GM03348 (cell line): ENCODE measurements at places on chromosomes 1 and 21.
A peak's percentile ranks its signal among the peaks of the same experiment; 100 is the strongest.

DNA sequence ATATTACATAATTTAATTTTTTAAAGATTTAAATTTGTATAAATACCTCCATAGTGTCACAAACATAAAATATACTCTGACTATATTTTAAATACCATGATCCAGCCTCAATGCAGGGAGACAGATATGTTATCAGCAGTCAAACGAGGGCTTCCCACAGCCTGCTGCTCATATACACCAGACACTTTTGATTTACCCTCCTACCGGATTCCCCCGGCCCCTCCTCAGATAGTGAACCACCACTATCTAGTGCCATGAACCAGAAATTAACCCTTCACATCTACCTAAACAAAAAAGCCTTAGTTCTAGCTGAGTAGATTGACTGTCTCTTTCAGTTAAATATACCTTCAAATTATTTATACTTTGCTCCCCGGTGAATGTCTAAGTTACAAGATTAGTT is 52.4 kb upstream of the C1orf53 start:
- DNase-seq: no peak

DNA sequence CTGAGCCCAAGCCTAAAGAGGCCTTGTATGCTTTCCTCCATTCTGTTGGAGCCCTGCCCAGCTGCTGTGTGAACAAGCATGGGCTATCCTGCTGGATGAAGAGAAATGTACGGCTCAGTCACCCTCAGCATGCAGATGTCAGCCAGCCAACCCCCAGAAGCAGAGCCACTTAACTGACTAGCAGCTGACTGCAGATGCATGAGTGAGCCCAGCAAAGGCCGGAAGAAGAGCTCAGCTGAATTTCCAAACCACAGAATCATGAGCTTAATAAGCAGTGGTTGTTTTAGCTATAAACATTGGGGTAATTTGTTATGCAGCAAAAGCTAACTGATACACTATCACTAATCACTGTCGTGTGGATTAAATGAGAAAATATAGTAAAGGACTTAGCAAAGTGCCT is 39.0 kb downstream of the FOXO6 start:
- DNase-seq: no peak

- no peak for DNase-seq
These were observed 777.8 kb upstream of the BRINP3 start for GRCh38 chr1:191255354-191256054.

GRCh38 chr1:30616759-30617158 is 106.6 kb downstream of the MATN1 start:
- no peak for DNase-seq

DNA sequence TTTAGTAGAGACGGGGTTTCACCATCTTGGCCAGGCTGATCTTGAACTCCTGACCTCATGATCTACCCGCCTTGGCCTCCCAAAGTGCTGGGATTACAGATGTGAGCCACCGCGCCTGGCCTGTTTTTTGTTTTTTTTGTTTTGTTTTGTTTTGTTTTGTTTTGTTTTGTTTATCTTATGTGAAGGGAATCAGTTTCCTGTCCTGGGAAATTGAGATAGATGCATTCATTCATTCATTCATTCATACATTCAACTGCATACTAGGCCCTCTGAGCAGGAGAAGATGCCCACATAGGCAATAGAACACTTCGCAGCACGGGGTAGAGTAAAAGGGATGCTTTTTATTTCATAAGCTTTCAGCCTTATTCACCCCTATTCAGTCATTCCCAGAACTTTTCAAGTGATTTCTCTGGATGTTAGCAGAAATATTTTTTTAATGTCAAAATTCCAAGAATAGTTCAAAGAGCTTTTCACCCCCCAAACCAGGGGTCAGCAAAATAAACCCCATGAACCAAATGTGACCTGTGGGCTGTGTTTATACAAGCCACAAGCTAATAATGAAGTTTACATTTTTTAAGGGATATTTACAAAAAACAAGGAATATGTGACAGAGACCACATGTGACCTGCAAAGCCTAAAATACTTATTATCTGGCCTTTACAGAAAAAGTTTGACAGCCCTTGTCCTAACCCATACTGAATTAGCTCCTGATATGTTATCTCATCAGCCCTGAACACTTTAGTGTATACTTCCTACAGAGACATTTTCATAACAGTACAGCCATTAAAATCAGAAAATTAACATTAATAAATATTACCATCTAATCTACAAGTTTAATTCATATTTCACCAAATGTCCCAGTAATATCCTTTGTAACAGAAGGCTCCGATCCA is 127.1 kb downstream of the MAST2 start:
- DNase-seq: no peak

DNA sequence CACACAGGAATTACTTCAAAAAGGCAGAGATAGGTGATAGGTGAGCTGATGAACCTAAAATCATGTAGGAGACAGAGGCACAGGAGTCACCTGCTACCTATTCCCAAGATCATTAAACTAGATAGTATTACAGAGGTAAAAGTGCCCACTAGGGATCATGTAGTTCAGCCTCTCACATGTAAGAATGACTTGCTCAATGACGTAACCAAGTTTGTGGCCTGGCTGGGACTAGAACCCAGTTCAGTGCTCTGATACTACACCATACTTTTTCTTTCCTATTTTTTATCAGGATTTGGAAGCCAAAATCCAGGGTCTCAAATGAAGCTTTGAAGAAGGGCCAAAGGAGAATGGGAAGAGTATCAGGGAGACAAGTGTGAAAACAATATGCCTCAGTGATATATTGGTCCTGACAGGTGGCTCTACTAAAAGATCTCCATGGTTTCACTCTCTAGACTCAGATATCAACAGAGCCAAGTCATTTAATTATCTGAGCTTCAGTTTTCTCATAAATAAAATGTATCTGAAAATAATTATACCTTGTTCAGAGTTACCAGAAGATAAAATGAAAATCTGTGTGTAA is 87.3 kb upstream of the SLFNL1 start:
- DNase-seq: peak; percentile 11

- no peak for DNase-seq
These were observed 258.3 kb upstream of the SGIP1 start for GRCh38 chr1:66275601-66276023.

DNA sequence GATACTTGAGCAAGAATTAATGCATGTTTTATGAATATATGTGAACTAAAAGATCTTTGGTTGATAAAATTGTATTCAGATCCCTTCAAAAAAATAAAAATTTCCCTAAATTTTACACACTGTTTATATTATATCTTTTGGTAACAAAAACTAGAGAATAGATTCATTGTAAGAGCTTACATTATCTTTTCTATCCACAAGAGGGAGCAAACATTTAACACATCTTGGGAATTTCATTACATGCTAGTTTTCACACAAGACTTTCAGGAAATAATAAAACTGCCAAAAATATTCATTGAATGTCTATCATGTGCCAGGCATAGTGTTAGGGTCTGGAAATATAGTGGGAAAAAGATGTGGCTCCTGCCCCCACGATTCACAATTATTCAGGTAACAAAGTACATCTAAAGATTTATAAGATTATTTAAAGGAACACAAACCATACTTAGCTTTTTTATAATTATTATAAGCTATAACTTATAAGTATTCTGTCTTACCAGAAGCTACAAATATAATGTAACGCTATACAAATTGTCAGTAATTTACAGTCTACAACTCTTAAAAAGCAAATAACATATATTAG is 30.6 kb downstream of the FAF1 start:
- peak; percentile 61 for DNase-seq

- no peak for DNase-seq
These were observed 13.0 kb upstream of the ACBD6 start for GRCh38 chr1:180515364-180515763.

DNA sequence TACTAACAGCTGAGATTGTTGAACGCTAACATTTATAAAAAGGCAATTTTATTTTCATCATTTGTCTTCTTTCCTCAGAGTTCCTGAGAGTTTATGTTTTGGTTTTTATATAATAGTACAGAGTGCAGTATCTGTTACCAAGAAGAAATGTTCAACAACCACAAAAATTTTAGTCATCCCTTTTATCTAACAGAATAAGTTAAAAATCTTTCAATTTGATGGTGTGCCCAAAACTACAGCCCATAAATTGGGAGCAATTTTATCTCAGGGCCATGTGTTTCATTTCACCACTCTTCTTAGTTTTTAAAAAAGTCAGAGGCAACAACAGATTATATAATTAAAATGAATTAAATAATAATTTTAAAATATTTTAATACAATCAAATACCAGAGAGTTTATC is 37.1 kb downstream of the NEXN start:
- DNase-seq: peak; percentile 70

GRCh38 chr1:226305184-226305583 is 3.8 kb downstream of the LIN9 start:
- DNase-seq: no peak

DNA sequence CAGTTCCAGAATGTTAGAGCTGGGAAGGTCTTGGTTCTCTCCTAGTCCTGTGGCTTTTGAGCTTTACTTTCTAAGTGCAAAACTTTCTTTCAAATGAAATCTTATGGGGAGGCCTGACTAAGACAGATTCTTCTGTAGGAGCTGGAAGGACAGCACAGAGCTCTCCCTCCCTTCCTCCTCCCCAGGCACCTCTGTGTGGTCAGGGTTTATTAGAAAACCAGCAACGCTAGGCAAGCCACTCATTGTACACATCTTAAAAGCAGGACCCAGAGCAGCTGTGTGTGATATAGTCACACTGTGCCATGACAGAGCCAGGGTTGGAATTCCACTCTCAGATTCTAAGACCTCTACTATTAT is 241.1 kb upstream of the RAB4A start:
- DNase-seq: no peak

DNA sequence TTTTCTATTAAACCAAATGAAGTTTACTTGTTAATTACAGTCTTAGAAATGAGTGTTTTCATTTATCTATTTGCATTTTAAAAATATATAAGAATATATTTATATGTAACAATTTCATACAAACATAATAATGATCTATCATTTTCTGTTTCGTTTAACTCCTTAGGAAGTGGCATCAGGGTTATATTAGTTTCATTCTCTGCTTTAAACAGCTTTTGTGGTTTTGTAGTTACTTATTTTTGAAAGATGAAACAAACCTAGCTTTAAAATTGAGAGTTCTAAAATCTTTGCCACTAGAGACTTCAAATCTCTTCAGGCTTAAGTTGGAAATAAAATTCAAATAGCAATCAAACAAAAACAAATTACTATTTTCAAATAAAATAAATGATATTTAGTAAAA is 2110.6 kb downstream of the MRPL39 start:
- DNase-seq: no peak

GRCh38 chr1:210364479-210364878 is 35.8 kb downstream of the HHAT start:
- DNase-seq: no peak

DNA sequence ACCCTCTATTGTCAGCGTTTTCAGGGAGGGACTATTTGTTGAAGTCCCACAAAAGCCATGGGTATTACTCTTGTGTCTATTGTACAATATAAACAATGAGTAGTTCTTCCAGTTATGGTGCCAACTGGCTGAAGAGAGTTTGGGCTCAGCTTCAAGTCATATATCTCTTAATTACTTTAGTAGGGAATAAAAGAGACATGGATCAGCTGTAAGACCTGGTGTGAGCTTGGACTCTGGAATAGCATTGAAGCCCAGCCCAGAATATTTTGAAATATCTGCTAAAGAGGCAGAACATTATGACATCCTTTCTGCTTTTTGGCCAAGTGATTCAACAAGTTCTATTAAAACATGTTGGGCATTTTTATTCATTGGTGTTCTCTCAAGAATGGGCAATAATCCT is 224.9 kb downstream of the BACH1 start:
- peak; percentile 29 for DNase-seq

DNA sequence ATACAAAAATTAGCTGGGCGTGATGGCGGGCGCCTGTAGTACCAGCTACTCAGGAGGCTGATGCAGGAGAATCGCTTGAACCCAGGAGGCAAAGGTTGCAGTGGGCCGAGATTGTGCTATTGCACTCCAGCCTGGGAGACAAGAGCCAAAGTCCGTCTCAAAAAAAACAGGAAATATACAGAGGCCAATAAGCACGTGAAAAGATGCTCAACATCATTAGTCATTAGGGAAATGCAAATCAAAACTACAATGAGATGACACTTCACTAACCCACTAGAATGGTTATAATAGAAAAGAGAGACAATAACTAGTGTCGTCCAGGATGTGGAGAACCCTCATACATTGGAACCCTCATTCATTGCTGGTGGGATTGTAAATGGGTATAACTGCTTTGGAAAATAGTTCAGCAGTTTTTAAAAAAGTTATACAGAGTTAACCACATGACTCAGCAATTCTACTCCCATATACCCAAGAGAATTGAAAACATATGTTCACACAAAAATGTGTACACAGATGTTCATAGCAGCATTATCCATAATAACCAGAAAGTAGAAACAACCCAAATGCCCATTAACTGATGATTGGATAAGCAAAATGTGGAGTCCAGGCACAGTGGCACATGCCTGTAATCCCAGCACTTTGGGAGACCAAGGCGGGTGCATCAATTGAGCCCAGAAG is 6.4 kb upstream of the E2F2 start:
- no peak for DNase-seq

DNA sequence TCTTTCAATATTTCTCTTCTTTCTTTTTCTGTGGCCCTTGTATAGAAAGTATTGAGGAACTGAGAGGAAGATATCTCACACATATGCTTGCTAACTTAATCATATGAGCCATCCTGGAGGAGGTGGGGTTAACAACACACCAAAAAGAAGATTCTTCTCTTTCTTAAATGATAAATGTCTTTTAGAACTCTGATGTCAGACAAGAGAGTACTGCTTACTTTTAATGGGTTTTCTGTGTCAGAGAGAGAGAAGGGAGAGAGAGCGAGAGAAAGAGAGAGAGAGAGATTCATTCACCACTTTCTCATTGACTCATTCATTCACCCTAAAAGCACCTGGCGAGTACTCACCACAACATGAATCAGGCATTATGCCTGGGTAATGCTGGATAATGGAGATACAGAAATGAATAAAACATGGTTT is 250.3 kb upstream of the SGIP1 start:
- DNase-seq: no peak

GRCh38 chr1:111212634-111213335 is 12.3 kb upstream of the DENND2D start:
- no peak for DNase-seq

- DNase-seq: peak; percentile 86
These were observed 30.5 kb downstream of the MROH7 start for GRCh38 chr1:54671985-54672608.

- no peak for DNase-seq
These were observed 4.4 kb downstream of the TACSTD2 start for GRCh38 chr1:58572690-58573089.

DNA sequence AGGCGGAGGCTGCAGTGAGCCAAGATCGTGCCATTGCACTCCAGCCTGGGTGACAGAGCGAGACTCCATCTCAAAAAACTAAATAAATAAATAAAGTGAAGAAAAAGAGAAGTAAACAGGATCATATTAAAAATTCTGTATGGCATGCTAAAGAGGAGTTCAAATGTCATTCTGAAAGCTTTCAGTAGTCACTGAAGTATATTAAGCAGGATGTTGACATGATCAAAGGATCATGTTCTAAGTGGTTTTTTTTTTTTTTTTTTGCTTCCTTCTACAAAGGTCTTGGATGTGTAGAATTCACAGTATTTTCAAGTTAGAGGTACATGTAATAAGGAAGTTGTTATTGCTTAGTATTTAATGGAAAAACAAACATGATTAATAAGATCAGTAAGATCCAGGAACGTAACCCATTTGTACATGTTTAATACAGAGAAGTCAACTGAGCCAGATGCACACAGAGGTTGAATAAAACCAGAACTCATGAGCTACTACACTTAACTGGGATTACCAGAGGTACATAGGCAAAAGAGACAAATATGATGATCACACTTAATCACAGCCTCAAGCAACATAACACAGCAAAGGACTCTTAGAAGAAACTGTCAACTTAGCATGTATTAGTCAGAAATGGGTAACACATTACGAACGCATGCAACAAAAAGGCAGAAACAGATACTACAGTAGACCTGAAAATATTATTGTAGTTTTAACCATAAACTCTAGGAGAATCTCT is 12.2 kb downstream of the CDC42BPA start:
- no peak for DNase-seq
